ENCODE measurements at places on chromosomes 13 and 19.

- DNase-seq = no peak
These were observed 18.9 kb upstream of the TRIM13 start for GRCh38 chr13:49977992-49978391.

DNA sequence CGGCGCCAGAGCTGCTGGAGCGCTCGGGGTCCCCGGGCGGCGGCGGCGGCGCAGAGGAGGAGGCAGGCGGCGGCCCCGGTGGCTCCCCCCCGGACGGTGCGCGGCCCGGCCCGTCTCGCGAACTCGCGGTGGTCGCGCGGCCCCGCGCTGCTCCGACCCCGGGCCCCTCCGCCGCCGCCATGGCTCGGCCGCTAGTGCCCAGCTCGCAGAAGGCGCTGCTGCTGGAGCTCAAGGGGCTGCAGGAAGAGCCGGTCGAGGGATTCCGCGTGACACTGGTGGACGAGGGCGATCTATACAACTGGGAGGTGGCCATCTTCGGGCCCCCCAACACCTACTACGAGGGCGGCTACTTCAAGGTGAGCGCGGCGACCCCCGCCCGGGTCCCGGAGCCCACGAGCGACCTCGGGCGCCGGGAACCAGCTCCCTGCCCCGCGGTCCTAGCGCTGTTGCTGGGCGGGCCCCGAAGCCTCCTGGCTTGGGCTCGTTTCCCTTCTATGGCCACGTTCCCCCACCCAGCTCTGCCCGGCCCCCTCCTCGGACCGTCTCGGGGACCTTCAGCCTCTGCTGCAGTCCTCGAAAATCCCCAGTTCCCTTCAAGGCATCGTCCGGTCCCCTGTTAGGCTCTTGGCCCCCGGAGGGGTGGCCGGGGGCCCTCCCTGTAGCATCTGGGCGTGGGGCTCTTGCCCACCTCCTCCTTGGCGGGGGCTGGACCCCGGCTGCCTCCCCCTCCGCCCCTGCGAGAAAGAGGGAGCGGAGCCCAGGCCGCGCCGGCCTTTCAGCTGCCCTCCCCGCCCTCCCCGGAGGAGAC, at the start of gene CDC34:
Gene CDC34, plus strand, starts transcription at position 8 of the 808 bp plus-strand sequence. Its CDS starts 172 bp downstream, at position 180.
- DNase-seq = no peak

DNA sequence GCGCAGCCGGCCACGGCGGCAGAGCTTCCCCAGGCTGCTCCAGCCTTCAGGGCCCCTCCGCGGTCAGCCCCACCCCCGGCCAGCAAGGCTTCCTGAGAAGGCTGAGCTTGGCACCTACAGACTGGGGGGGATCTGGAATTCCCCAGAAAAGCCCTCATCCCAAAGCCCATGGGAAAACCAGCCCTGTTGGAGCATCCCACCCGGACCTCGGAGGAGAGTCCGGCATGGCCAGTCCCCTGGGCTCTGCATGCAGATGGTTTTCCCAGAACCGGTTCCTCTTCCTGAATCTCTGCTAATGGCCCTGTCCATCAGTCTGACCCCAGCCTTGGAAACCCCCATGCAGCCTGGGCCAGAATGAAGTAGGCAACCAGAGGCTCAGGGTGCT, 10.3 kb downstream of the RASA3 start:
- DNase-seq = no peak

GRCh38 chr13:74217811-74218210, 83.6 kb upstream of the KLF12 start:
- no peak for DNase-seq

GRCh38 chr13:107842562-107843180, 372.7 kb downstream of the LIG4 start:
- DNase-seq = no peak

DNA sequence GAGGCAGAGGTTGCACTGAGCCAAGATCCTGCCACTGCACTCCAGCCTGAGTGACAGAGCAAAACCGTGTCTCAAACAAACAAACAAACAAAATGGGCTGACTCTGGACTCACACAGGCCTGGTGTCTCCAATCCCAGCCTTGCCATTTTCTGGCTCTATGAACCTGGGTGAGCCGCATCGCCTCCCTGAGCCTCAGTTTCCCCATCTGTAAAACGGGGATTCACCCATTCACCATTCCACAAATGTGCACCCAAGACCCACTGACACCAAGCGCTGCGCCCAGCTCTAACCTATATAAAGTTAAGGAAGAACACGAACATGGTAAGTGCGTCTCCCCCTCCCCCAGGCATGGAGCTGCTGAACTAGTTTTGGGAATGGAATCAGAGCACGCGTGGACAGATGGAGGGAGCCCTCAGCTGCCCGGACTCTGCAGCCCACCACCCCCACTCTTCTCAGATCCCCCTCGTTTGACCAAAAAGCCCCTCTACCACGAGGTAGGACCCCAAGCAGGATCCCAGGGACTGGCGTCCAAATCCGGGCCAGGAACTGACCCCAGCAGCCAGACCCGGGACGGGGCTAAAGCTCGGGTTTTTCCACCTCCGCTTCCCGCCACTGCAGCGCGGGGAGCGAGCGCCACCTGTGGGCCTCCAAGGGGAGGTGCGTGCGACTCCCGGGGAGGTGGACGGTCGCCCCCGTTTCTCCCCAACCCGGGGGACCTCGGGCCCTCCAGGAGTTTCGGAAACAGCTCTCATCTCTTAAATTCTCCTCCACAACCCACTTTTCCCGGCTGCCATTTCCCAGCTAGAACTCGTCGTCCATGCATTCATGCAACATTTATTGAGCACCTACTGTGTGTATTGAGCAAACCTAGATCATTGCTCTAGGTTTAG, 33.0 kb upstream of the ADGRE5 start:
- peak; percentile 84 for DNase-seq

DNA sequence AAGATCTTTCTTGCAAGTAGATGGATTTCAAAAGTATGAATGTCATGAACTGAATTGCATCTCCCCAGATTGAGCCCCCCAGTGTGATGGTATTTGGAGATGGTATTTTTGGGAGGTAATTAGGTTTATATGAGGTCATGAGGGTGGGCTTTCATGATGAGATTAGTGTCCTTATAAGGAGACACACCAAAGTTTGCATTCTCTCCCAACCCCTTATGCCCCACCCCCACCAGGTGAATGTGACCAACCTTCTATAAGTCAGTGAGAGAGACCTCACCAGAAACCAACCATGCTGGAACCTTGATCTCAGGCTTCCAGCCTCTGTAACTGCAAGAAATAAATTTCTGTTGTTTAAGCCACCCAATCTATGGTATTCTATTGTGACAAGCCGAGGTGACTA, 71.3 kb upstream of the POSTN start:
- no peak for DNase-seq

Data from D721Med (cell line).